ENCODE measurements at places on chromosomes 4 and X.

DNA sequence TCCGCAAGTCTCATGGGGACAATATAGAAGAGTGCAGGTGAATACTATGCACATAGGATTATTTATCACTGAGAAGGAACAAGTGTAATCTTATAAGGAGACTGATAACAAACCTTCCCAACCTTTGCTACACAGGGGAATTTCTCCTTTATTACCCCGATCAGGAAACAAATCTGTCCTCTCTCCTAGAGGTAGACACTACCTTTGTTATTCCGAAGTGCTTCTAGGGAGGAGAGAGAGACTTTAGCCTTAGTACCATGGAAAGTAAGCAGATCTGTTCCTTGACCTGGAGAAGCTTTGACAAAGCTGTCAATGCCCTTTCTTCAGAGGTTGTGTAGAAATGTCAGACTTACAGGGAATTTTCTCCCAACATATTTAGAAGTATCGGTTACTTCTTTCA lies 475.5 kb downstream of the CCSER1 start:
- no peak for DNase-seq

DNA sequence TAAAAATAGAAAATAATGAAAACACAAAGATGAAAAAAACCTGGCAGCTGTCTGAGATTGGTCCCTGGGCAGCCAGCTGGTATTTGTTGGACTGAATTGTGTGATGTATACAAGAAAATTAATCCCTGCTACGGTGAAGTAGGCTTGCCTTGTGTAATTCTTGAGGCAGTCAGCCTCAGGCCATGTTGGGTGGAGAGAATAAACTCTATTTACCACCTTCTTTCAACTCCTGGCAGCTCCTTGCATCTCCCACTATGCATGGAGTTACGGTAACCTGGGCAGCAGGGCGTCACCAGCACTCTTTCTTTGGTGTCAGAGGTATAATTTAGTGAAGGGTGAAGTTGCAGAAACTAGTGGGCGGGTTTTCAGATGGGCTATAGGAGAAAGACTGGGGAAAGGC lies 3.5 kb downstream of the SPIN2A start:
- DNase-seq, result no peak

DNA sequence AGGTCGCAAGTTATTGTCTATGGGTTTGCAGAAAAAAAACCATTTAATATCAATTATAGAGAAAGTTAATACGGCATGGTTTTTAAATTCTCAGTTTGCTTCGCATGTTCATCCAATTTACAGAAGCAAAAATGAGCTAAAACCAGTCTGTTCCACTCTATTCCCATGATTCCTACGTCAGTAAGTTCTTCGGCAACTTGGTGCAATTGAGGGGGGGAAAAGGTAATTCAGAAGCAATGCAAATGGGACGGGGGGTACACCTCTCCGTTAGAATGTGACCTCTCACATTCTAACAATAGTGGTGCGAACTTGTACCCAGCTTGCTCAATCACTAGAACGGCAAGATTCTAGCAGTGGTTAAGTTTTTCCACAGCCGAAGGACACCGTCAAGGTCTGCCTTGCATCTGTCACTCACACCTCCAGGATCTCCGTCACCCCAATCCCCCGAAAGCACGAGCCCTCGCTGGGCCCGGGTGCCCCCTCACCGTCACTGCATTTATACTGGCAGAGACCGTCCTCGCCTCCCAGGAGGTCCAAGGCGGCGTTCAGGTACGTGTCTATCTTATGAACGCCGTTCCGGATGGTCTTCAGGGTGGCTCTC lies 653 bp downstream of the PLA2G12A start:
- DNase-seq, result no peak

DNA sequence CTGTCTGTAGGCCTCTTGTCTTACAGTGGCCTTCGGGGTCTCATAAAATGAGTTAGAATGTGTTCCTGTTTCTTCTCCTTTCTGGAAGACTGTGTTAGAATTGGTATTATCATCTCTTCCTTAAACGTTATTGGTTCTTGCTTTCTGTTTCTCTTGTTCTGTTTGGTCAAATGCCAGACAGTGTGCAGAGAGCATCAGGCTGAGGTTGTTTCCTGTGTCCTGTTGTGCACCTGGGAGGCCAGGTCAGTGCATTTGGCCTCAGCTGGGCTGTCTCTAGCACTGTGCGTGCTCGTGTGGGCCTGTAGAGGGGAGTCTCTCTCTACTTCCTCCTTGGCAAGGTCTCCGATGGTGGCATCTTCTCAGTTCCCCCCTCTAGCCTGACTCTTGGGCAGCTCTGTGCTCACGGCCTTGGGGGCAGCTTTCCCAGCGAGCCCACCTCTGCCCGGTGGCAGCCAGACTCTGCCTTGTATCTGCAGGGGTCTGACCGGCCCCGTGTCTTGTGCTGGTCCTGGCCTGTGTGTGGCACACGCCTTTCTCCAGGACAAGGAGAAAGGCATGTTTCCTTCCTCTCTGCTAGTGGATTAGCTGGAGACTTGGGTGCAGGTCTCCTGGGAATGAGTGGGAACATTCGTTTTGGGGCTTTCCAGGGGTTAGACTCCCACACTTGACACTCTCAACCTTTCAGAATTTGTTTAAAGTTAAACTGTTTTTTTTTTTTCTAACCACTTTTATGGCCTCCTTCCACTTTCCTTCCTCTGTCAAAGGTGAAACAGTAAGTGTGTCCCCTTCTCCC lies 62.3 kb downstream of the FAM193A start:
- DNase-seq, result no peak

GRCh38 chr4:120144634-120145033 lies 78.0 kb upstream of the MAD2L1 start:
- no peak for DNase-seq

GRCh38 chr4:26729547-26729946 lies 131.1 kb upstream of the STIM2 start:
- no peak for DNase-seq

DNA sequence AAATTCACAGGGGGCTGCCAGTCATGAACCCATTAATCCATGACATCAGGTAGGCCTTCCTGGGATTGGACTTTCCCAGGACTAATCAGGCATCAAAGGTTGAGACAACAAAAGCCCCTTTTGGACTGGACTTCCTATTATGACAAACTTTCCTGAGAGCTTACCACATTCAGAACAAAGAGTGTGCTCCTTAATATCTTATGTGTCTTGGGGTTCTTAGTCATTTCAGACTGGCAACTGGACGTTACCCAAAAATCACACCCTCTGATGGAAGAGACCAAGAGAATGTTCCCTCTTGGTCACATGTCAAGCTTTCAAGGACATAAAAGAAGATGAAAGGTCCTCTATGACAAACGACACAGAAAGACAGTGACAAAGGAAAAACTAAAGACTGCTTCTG lies 31.6 kb upstream of the PPP1R2C start:
- no peak for DNase-seq

DNA sequence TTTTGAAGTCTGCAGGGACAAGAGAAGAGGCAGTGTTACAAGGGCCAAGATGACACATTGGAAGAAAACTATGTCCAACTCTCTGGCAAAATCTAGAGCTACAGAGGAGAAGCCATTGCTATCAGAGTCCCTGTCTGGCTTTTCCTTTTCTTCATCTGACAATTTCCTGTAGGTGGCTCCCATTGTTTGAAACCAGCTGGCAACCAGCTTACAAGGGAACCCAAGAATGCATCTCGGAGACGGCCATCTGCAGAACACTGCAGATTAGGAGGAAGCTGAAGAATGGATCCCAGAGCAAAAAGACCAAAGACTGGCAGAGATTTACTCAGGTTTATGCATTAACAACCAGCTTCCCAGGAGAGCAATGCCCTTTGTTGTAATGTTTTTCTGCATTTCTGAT lies 216.2 kb upstream of the CTSO start:
- DNase-seq, result no peak

DNA sequence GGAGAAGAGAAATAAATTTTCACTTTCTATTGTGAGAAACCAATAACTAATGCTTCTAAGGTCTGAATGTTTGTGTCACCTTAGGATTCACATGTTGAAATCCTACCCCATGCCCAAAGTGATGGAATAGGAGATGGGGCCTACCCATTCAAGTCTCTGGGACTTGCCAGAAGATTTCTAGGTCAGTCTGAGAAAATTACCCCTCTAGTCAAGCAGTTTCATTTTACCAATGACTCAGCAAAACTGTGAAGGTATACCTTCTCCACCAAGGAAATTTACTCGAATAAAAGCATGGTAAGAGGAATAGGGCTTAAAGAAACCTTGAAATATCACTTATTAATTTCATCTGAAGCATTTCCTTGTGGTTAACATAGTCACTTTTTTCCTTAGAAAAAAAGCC lies 23.5 kb upstream of the PAPSS1 start:
- DNase-seq, result no peak

GRCh38 chr4:25330905-25331808 lies 18.6 kb downstream of the ZCCHC4 start:
- DNase-seq, result no peak

DNA sequence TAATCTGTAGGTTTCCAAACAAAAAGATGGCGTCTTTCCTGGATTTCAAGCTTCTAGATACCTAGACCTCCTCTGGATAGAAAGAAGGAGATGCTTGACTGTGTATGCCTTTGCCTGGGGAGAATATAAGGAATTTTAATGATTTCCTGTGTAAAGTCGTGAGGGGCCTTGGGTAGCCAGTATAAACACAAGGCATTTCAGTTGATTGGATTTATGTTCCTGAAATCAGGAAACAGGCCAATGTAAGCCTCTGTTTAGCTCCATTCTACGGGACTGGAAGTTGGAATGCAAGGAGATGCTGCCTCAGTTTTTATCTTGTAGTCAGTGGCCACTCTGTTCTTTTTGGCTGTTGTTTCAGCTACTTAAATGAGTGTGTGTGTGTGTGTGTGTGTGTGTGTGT lies 137.2 kb downstream of the GUCY2F start:
- DNase-seq, result no peak

- DNase-seq, result no peak
Measured at GRCh38 chr4:8133897-8134563, 24.6 kb downstream of the ABLIM2 start.

DNA sequence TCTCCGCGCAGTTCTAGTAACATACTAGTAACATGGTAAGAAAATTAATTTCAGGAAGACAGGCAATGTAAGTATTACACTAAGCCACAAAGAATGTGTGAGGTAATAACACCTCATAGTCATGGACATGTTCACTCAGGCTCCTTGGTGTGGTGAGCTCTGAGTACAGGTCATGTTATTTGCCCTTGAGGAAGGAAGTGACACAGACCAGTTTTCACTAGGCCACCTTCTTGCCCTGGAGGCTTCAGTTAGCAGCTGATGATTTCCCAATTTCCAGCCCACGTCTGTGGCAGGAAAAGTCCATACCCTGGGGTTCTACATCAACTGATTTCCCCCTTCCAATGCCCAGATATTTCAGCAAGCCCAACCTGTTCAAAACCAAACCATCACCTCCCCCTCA lies 6.7 kb downstream of the APOO start:
- DNase-seq, result no peak

DNA sequence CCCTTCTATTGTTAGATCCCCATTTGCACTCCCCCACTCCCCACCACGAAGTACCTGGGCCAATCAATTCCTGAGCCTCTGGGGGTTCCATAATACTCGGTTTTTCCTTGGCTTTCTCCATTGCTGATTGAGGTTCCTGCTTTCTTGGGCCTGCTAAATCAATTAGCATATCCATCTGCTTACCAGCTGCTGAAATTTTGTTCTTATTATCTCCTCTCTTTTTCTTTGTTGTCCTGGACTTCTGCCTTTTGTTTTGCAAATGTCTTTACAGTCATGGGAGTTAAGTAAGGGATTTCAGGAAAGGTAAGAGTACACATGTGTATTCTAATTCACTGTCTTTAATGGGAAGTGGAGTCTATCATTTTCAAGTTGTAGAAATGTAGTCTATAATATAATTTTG lies 222.2 kb downstream of the MID1 start:
- no peak for DNase-seq

DNA sequence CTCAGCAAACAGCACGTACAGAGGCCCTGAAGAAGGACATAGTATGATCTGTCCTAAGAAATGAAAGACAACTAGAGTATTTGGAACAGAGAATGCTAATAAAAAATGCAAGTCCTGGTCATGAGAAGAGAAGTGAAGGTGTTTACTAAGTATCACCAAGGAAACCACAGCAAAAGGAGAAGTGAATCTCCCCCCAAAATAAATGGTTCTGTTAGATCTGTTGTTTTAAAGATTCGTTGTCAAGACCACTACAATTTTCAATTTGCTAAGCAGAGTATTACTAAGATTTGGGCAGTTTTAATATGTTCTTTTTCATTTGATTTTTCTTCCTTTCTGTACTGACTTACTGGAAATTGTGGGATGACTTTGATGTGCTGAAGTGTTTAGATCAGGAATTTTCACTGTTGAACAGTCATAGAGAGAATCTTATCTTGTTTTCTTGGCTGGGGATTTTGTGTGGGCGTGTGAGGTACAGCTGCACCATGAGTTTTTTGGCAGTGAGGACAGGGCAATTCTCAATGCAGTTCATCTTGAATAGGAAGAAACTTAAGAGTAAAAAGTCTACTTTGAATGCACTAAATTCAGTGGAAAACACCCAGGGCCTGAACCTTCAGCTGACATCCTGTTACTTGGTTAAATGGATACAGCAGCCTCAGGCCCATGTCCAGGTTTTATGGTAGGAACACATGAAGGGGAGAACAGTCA lies 132.2 kb downstream of the STIM2 start:
- no peak for DNase-seq

DNA sequence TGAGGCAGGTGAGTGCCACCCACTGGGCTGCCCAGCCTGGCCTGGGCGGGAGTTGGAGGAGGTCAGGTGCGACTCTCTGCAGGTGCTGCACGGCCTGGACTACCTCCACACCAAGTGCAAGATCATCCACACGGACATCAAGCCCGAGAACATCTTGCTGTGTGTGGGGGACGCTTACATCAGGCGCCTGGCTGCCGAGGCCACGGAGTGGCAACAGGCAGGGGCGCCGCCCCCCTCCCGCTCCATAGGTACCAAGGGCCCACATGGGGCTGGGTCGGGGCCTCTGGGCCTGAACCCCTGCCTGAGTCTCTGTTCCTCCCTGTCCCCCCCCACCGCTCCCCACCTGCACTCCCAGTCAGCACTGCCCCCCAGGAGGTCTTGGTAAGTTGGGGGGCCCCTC lies 2.0 kb downstream of the SRPK3 start:
- no peak for DNase-seq

DNA sequence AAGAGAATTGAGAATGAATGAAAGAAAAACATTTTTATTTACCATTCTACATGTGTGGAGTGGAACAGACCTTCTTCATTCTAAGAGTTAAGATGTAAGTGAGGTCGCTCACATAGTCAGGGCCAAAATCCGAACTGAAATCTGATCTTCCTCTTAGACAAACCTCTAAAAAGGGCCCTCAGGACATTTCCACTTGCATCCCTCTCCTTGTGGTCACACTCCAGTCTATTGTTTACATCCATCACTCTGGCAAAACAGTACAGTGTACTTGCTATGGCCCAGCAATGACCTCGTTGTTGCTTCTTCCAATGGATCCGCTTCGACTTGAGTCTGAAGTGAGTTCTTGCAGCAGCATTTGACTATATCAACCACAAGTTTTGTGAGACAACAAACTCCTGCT lies 54.2 kb downstream of the MOSPD2 start:
- DNase-seq, result no peak

DNA sequence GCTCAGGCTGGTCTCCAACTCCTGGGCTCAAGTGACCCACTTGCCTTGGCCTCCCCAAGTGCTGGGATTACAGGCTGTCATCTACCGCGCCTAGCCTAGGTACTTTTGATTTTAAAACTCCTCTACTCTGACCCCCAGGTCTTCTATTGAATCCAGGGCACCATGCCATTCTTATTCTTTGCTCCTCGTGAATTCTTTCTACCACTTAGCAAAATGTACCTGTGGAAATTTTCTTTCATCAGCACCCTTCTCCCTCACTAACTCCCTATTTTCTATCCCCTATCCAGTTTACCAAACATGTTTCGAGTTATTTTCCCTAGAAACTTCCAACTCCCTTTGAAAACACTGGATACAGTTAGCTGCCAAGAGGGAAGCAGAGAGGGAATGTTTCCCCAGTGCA lies 60.0 kb upstream of the RAPGEF2 start:
- no peak for DNase-seq
